Coronary artery (tissue), 2 donors: ENCODE measurements at places on chromosomes 12 and 14.
A peak's percentile ranks its signal among the peaks of the same experiment; 100 is the strongest.

GRCh38 chr12:46124848-46125619 lies 134.7 kb upstream of the SCAF11 start:
- no peak for DNase-seq

GRCh38 chr14:94485944-94486841 lies 10.2 kb upstream of the SERPINA9 start:
- DNase-seq, result no peak

GRCh38 chr12:93011100-93011499 lies 82.0 kb upstream of the EEA1 start:
- no peak for DNase-seq

DNA sequence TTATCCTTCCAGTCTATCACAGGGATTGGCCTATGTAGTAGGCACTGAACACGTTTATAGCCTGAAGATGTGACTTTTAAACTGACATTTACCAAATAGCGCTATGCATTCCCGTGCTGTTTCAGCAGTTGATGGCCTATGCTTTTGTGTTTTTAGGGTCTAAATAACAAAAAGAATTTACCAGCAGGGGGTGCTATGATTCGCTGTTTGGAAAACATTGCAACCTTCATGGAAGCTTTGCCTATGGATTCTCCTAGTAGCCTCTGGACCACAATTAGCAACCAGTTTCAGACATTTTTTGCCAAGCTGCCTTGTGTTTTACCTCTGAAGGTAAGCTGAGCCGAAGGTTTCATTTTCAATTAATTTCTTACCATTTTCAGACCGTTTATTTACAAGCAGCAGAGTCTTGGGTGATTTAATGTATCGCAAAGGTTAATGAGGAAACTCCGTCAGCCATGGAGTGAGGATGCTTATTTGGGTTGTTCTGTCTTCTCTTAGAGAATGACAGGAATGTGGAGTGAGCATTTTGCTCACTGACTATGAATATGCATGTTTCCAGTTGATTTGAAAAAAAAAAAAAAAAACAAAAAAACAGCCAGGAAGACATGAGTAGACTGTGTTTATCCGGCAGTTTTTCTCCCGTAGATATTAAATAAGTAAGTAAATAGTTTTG lies 133.1 kb downstream of the PRIMA1 start:
- DNase-seq, result no peak

GRCh38 chr12:3038926-3039510 lies 38.2 kb upstream of the TSPAN9 start:
- no peak for DNase-seq

- no peak for DNase-seq
Measured at GRCh38 chr14:50792634-50793068, 38.3 kb downstream of the NIN start.

DNA sequence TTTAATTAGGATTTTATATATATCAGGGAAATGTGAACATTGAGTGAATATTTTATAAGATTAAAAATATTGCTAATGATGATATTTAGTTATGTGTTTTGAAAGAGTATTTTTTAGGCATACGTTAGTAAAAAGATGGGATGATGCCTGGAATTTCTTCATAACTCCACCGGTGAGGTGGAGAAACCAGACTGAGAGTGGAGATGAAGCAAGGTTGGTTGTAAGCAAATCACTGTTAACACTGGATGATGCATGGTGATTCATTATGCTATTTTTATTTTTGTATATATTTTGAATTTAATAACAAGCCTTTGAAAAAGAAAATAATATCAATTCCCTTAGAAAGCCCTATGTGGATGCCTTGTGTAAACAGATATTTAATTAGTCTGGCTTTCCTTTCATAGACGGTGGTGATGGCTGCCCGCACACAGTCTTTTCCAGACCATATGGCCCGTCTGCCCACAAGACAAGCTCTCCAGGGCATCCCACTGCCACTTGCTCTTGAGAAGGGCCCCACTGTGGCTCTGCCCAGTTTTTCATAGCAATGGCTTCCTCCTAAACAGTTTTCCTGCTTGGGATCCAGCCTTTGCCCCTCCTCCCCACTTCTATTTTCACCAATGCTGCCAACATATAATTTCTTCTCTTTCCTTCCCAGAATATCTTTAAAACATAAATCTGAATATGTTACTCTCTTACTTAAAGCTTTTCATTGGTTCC lies 95.4 kb downstream of the HELB start:
- no peak for DNase-seq

DNA sequence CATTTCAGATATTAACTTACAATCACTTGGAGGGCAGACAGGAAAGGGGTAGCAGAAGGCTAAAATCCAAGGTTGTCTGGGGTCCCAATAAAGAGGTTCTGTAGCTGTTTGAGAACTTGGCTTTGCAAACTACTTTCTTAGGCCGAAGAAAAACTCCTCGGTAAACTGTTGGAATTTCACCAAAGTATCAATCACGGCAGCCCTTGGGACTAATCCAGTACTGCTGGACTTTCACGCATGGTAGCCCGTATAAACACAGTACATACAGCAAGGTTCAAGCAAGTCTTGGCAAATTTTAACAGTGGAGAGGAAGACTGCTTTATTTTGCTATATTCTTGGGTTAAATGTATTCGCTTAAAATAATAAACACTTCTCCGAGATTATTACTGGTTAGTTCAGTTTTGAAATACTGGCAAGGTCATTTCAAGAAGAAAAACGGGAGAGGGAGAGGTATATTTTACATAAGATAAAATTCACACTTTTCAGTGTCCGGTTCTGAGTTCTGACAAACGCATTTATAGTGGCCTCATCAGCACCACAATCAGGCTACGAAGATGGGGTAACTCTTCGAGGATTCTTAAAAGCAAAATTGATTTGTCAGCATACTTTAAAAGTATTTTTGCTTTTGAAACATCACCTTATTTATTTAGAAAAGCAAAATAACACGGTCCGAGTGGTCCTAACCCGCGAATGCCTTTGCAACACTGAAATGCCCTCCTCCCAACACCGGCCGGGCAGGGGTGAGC lies 1.3 kb downstream of the SETD3 start:
- DNase-seq, result no peak

- DNase-seq, result no peak
Measured at GRCh38 chr14:61217516-61217915, 63.6 kb downstream of the TMEM30B start.

GRCh38 chr12:38543151-38543550 lies 226.6 kb downstream of the ALG10B start:
- no peak for DNase-seq

DNA sequence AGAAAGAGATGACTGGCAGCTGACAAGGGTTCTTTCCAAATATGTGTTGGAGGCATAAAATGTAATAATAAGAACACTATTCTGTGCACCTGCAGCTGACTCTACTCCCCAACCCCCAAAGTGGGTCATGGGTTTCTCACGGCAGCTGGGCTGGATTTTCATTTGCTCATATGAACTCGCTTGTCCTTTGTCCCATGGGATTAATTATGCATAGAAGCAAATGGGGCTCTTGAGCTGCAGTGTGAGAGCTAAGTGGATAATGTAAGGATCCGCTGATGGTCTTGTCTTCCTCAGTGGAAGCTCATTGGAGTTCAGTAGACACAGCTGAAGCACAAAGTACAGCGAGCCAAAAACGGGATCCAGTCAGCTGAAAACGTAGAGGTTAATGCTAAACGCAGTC lies 46.3 kb downstream of the TTC8 start:
- DNase-seq, result no peak

GRCh38 chr12:93886533-93887511 lies 209.6 kb downstream of the CRADD start:
- no peak for DNase-seq

- DNase-seq, result peak; percentile 53
Measured at GRCh38 chr14:101173698-101174521, 270.4 kb upstream of the RTL1 start.

DNA sequence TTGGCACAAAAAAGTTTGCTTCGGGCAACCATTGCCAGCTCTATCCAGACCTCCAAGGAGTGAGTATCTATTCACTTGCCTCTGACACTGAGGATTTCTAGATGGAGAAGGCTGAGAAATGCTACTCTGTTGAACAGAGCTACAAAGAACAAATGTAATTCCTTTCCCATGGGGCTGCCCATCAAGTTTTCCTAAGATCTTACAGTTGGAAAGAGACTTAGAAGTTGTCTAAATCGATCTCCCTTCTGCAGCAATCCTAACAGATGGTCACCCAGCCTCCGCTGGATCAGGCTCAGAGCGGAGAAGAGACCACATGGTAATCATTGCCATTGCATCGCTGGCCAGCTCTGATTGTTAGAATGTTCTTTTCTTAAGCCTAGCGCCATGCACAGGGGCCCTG lies 110.1 kb upstream of the BCL2L14 start:
- DNase-seq, result no peak

GRCh38 chr14:50846226-50846880 lies 15.4 kb upstream of the NIN start:
- DNase-seq, result no peak

GRCh38 chr14:31677630-31678029 lies 116.4 kb downstream of the NUBPL start:
- DNase-seq, result no peak

DNA sequence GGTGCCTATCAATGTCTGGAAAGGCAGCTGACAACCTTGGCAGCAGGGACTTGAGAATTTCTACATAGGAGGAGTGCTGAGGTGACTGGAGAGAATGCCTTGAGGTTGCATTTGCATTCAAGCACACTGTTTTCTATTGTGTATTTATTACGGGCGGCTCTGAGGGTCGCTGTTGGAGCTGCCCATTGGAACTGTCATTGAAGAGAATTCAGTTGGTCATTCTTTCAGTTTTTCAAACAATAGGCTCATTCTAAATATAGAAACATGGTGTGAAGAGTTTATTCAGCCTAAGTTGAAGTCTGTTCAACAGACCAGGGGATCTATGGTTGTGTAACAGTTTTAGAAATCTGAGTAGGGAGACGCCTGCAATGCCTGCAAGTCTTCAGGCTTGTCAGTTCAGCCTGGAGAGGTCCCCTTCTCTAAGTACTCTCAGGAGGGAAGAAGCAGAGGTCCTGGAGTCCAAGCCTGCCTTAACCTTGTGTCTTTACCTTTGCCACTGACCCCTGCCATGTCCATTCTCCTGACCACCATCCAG lies 9.8 kb upstream of the ABHD12B start:
- DNase-seq, result no peak

DNA sequence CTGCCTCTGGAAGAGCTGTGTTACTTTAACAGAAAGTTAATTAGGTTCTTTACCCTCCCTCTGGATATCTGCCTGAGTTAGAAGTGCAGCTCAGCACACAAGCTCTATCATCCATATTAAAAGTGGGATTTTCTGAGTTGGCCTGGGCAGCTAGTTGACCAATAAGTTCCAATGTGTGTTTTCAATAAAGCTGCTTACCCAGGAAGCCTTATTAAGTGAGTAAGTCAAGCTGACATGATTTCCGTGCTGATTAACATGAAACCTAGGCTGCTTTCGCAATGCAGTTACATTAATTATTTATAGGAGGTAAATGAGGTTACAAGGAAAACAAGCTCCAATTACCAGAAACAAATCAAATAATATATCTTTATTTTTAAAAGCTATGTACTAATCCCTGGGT lies 4.8 kb downstream of the NEUROD4 start:
- no peak for DNase-seq

DNA sequence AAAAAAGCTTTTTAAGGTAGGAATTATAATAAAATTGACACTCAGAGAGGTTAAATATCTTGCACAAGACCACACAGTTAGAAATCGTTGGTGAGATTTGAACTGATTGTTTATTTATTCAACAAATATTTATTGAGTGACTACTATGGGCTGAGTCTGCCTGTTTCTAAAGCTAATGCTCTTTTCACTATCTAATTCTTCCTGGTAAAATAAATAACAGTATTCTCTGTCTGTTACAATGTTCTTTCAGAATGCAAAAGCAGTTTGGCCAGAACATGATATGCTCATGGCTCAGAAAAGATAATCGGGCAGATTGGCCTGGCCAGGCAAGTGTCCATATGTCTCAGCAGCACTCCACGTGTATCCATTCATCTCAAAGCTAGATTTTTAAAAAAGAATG lies 82.0 kb downstream of the BTG1 start:
- DNase-seq, result no peak

DNA sequence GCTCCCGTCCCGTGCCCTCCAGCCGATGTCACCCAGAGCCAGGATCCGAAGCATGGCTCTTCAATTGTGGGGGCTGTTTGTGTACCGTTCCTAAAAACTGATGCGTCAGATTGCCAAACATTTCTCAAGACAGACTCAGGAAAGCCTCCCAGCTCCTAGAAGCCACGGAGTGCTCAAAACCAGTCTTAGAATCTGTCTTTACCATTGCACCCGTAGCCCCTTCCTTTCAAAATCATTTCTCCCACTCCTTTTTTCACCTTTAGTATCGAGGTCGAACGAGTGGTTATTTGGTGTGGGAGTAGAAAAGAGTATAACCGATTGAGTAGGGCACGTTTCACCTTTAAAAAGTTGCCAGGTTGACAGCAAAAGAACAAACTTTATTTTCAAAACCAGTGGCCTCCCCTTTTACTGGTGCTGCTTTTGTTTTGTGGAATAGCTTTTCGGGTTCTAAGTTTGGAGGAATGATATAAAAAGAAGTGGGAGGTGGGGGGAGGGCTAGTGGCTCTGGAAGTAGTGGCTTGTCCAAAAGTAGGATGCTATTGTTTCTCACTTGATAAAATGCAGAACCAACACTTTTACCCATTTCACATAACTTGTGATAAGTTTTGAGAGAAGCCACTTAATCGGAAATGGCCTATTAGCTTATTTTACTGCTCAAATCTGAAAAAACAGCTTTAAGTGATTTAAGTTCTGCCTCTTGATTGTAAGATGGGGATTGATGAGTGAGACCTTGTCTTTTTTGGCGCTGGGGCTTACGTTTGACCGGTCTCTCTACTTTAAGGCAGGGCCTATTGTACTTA lies 803 bp downstream of the STK38L start:
- DNase-seq, result no peak

DNA sequence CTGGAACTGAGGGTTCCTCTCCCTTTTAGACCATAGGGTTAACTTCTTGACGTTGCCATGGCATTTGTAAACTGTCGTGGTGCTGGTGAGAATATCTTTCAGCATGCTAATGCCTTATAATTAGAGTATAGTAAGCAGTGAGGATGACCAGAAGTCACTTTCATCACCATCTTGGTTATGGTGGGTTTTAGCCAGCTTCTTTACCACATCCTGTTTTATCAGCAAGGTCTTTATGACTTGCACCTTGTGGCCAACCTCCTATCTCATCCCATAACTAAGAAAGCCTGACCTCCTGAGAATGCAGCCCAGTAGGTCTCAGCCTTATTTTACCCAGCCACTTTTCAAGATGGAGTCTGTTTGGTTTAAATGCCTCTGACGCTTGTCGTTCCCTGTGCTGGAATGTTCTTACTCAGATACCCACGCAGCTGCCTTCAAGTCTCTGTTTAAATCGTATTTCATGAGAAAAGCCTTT lies 44.2 kb downstream of the BBS10 start:
- DNase-seq, result no peak

- DNase-seq, result no peak
Measured at GRCh38 chr12:120761519-120761934, 35.9 kb downstream of the ACADS start.

GRCh38 chr14:25381498-25381897 lies 331.6 kb upstream of the STXBP6 start:
- DNase-seq, result no peak

- peak; percentile 87 for DNase-seq
Measured at GRCh38 chr14:104680056-104680805, 9.2 kb upstream of the INF2 start.
